ENCODE measurements at places on chromosomes 5 and 9.

GRCh38 chr9:129289131-129289731 lies 111.2 kb upstream of the IER5L start:
- DNase-seq = no peak

DNA sequence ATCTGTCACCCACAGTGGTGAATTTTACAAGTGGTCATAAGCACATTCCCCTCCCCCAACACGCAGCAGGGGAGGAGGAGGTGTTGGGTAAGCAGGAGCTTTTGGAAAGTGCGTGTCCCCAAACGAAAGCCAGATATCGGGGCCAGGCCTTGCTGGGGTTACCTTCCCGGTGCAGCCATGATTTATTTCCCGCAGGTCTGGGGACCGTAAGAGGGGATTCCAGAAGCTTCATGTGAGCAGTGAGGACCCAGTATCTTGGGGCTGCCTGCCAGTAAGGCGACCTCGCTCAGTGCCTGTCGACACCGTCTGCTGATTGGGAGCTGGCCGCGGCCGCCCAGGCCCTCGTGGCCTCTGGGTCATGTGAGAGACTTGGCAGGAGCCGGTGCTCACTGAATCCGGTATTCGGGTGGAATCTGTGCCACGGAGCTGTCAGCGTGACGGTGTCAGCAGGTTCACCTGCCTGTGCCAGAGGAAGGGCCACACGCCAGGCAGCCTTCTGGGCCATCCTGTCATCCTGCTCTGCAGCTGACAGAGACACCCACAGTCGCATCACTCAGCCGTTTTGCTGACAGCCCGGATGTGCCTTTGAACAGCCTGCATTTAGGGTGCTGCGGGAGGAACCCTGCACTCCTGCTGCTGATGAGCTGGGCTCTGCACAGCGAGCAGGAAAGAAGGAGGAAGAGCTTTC lies 37.3 kb downstream of the SEC61B start:
- no peak for DNase-seq

- no peak for DNase-seq
Observed at GRCh38 chr9:12798066-12798770, 23.4 kb downstream of the LURAP1L start.

- no peak for DNase-seq
Observed at GRCh38 chr9:116817762-116818161, 130.7 kb downstream of the TRIM32 start.

DNA sequence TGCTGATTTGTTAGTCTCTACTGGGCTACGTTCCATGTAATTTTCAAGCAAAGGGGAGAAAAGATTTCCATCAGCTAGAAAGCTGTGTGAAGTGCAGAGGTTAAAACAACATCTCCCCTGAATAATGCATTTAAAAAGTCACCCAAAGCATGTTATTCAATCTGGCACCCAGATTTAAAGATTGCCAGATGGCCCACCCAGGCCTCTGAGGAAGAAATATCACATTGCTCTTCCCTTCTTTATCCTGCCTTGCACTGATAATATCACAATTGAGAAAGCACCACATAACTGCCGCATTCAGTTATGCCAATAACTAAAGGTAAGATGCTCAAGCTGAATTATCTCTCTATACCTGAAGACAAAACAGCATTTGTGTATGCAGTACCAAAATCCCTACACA lies 119.4 kb upstream of the PUM3 start:
- no peak for DNase-seq

- DNase-seq = no peak
Observed at GRCh38 chr5:35878079-35878478, 21.4 kb downstream of the IL7R start.

DNA sequence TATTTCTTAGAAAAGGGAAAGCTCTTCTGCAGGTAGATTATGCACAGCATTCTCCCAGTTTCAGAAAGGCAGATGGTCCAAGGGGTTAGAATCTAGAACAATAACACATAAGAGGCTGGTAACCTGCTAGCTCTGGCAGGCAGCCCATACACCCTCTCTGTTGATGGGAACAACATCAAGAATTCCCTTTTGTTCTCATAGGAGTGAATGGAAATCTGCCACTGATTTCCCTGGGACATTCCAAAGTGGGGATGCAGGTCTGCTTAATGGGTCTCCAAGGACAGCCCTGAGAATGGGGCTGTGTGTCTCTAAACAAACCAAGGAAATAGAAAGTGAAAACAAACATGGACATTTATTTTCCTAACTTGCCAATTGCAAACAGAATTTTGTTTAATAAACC lies 456.8 kb downstream of the EBF1 start:
- peak; percentile 8 for DNase-seq

All from NCI-H1105 (cell line).